Bone marrow (tissue), 2 donors: ENCODE measurements at places on chromosomes 1 and 21.

- DNase-seq, result no peak
Observed at GRCh38 chr1:181104042-181104789, 15.7 kb downstream of the IER5 start.

GRCh38 chr1:82064691-82065090 is 264.0 kb downstream of the ADGRL2 start:
- DNase-seq, result no peak

- peak; percentile 23 for DNase-seq
Observed at GRCh38 chr21:45136927-45137611, 62.7 kb downstream of the ADARB1 start.

DNA sequence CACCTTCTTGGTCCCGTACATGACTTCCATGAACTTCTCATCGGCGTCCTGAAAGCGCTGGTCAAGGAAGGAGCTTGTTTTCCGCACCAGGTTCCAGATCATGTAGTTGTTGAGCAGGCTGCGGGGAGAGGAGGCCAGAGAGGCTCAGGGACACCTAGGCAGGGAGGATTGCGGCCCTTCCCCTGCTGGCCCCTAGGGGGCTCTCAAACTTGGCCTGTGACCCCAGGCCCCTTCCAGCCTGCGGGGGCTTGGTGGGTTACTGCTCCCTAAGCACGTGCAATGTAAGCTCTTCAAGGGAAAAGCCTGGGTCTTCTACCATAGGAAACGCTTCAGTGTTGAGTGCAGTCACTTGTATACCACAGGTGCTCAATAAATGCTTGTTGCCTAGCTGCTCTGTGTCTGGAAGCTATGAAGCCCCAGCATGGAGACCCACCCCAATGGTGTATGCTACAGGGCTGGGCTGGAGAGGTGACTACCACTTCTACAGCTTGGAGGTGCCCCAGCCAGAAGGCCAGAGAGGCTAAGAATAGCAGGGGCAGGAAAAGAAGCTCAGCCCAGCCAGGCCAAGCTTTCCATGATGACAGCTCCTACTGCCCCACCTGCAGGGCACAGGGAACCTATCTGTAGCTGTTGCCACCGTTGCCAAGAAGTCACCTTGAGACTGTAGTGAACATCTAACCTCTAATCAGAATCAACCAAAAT is 45.1 kb downstream of the ECE1 start:
- no peak for DNase-seq

DNA sequence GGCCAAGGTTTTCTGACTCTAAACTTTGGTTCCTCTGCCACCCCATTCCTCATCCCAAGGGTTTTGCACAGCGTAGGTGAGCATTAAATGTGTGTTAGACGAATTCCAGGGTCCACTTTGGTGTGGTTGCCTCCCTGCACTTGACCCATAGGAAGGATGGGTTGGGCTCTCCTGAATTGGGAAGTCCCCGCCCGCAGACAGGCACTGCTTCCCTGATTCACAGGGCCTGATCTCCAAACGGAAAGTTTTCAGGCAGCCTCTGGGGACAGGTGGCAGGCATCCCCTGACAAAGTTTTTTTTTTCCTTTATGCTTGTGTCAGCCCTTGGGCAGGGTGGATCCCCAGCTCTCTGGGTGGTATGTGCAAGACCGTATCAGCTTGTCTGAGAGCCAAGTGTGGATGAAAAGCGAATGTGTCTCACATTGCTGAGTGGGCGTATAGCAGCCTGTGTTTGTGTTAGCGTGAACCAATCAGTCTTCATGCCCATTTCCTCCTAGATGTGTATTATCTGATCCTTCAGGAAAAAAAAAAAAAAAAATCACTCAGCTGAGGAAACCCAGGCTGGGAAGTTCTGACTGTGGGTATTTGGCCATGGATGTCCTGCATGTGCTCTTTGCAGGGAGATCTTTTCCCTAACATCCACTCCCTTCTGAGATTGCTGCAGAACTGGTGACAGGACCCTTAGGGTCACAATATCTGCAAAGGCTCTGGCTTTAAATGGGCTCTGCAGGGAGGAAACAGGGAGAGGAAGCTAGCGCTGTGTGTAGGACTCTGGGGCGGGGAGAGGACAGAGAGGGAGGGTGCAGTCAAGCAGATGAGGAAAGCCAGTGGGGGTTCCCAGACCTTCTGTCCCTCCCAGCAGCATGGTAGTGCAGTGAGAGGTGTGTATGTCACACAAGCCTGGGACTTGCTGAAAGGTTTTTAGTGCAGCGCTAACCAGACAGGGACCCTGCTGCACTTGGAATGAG is 42.2 kb upstream of the TRABD2B start:
- DNase-seq, result no peak

GRCh38 chr1:4637616-4638344 is 16.6 kb upstream of the AJAP1 start:
- DNase-seq, result no peak

- no peak for DNase-seq
Observed at GRCh38 chr1:89698624-89699023, 65.7 kb downstream of the LRRC8C start.

DNA sequence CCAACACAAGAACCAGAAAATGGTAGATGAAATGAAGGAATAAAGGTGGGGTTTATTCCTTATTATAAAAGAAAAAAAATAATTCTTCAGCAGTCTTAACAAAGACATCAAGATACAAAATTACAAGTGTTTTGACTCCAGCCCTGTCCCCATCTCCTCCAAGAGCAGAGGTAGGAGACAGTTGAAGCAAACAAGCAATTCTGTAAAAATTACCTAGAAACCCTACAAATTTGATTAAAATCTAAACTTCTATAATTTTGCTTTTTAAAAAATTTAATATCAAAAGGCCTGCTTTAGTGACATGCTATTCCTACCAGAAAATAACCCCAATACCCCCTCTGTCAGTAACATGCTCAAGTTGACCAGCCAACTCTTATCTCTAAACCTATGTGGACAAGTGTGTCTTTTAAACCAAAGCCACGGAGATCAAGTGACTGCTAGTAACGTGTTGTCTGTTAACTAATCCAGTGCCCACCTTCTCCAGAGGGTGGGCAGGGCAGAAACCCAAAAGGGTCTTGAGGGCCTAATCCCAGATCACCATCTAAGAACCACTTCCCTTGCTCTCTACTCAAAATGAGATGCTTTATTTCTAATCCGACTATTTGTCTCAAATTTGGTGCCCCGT is 8.4 kb downstream of the GLUL start:
- no peak for DNase-seq

GRCh38 chr21:29580732-29581285 is 282.1 kb downstream of the BACH1 start:
- DNase-seq, result no peak

DNA sequence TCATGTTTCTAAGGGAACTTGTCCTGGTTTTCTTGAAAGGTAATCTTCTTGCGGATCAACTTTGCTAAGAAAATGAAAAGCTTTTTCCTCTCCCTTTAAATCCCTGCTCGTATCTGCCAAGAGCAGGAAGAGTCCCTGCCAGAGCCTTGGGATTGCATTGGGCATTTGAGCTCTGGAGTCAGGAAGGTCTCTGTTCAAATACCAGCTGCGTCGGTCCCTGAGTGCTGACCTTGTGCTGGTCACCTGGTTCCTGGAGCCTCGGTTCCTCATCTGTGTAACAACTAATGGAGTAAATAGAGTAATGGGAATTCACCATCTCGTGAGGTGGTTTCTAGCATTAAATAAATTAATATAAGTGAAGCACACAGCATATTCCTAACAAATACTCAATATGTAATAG is 274.6 kb upstream of the TMEM51 start:
- no peak for DNase-seq

- DNase-seq, result peak; percentile 12
Observed at GRCh38 chr1:107750364-107750959, 214.5 kb downstream of the VAV3 start.

DNA sequence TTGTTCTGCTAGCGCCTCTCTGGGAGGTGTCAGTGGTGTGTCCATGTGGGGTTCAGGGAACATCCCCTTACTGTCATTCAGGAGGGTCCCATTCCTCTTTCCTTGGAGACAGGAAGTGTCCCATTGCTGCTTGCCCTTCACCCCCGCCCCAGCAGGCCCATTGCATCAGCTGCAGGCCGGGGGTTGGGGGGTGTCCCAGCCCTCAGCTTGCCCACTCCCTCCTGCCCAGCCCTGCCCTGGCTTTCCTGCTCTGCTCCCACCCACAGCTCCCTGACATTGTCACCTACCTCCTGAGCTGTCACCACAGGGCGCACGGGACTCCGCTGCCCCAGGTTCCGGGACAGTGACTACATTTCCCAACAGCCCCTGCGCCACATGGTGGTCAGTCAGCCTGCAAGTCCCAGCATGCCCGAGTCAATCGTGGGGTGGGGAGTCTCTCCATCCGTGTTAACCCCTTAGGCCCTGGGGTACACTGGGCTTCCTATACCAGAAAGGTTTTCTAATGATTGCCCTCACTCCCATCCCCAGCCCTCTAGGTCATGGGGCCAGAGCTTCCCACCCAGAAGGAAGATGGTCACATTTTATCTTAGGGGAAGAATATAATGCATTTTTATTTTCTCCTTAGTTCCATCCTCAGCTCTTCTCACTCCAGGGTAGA is at the start of gene INPP5B:
TSS of gene INPP5B (minus strand) at position 351 of the 658 bp plus-strand sequence. CDS start 745 bp downstream, outside the sequence.
- DNase-seq, result peak; percentile 47

DNA sequence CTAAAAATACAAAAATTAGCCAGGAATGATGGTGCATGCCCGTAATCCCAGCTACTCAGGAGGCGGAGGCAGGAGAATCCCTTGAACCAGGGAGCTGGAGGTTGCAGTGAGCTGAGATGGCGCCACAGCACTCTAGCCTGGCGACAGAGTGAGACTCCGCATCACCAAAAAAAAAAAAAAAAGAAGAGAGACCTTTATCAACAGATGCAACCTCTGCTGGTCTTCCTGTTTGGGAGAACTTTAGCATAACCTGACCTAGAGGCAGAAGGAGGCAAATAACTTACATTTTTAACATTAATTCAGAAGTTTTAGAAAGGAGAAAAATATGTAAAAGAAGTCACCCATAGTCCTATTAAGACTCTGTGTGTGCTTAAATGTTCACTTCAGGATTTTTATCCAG is 32.4 kb downstream of the SLAMF1 start:
- DNase-seq, result no peak

- DNase-seq, result peak; percentile 19
Observed at GRCh38 chr1:150161747-150162581, 12.2 kb downstream of the PLEKHO1 start.
